Omental fat pad (tissue), 4 donors: ENCODE measurements at places on chromosomes 11 and 22.

DNA sequence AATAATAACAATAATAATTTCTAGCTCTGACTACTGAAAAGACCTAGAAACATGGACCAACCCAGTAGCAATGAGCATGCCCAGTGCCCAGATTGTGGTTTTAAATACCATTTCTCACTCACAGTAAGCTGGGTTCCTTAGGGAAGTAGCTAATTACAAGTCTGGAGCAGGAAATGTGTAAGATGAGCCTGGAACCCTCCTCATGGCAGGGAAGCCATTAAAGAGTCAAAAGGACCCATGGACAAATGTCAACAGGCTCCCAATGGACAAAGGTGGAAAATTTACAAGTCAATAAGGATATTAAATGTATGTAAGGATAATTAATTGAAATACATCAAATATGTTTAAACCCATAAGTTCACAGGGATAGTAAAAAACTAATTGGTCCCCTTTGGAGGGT, 10.6 kb upstream of the CSNK2A3 start:
- DNase-seq, result no peak

- no peak for DNase-seq
Observed at GRCh38 chr11:105588001-105588400, 21.9 kb upstream of the GRIA4 start.

GRCh38 chr11:13229136-13229535, 48.5 kb upstream of the BMAL1 start:
- DNase-seq, result no peak

GRCh38 chr11:96964661-96965060, 574.8 kb downstream of the JRKL start:
- no peak for DNase-seq

DNA sequence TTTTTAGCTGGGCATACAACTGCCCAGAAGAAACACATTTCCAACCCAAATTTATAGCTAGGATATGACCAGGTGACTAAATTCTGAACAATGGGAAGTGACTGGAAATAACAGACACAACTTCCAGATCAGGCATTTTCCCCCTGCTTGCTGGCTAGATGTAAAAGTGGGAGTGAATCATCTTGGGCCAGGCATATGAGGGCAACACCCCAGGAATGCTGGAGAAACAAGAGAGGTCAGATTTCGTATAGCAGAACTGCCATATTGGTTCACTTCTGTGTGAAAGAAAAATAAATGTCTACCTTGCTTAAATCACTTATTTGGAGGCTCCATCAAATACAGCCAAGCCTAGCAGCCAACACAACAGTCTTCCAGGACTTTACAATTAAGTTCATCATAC, 7.4 kb downstream of the ATL3 start:
- no peak for DNase-seq

DNA sequence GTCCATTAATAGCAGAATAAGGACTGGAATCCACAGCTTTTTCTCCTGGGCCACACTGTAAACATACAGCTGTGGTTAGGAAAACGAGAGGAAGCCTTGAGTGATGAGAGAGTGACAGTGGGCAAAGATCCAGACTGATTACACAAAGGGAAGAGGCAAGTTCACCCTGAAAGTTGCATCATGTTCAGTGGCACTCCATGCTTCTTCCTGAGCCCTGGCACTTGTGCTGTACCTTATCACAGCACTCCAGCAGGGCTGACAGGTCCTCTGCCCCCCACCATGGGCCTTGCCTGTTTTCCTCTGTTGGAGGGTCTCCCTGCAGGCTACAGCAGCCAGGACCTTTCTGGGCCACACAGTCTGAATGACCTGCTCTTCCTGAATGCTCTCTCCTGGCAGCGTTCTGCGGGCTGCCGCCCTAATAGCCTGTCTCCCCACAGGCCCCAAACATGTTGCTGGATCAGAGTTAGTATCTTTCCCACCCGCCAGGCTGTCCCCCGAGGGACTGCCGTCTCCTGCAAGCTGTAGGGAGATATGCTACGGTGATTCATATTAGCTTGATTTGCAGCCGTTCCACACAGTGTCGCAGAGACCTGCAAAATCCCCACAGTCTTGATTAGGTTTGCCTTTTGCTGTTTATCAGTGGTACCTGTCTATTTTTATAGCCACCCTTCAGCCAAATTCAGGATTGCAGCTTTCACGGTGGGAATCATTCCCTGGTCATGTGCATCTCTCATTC, 60.2 kb downstream of the NTM start:
- no peak for DNase-seq

- DNase-seq, result no peak
Observed at GRCh38 chr11:65187971-65188461, 6.3 kb downstream of the CAPN1 start.

- DNase-seq, result no peak
Observed at GRCh38 chr11:102920118-102920684, 35.3 kb downstream of the MMP13 start.

GRCh38 chr11:72577271-72577721, 96.9 kb downstream of the PDE2A start:
- no peak for DNase-seq

DNA sequence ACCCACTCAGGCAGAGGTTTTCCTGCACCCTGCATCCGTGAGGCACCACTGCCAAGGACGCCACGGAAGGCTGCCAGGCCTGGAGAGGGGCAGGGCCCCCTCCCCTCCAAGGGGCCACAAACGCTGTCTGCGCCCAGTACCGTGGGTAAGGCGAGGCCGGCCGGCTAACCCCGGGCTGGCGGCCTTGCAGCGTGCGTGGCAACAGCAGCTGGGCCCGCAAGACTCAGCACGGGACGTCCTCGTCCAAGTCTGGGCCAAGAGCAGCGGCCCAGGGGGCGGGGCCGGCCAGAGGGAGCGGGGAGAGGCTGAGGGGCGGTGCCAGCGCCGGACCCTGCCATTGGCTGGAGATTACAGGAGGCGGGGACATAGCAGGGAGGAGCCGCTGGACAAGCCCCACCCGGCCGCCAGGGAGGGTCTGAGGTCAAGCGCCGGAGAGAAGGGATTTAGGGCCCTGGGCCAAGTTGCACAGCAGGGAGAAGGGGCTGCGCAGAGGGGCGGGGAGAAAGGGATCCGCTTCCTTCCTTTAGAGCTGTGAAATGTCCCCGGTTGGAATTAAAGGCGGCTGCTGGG, 16.0 kb downstream of the SLC43A1 start:
- peak; percentile 82 for DNase-seq

GRCh38 chr11:94501522-94501921, 7.7 kb downstream of the ANKRD49 start:
- DNase-seq, result no peak

- peak; percentile 25 for DNase-seq
Observed at GRCh38 chr22:46054091-46055073, 77.4 kb upstream of the WNT7B start.
